Myocyte (in vitro differentiated cells): ENCODE measurements at places on chromosomes 7 and 10. TPM values are rescaled to one million over a fixed set of nuclear protein-coding genes. Genes with fewer than 3 reads are reported as not detected.
A peak's percentile ranks its signal among the peaks of the same experiment; 100 is the strongest.

DNA sequence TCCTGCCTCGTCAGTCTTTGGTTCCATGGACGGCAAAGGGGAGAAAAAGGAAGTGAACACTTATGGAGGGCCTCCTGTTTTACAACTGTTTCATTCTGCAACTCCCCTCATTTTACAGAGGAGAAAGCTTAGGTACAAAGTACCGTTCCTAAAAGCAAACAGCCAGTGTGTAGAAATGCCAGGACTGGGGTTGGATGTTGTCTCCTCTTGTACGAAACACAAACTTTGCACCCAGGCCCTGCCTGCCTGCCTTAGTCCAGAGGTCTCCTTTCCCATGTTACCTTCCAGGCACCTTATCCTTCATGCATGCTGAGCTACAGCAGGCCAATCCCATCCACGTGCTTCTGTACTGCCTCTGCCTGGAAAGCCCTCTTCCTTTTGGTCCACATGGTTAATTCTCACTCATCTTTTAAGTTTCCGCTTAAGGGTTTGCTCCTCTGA is 86.0 kb downstream of the ICA1 start:
- DNase-seq = no peak

- DNase-seq = no peak
These were observed 700.8 kb upstream of the KCND2 start for GRCh38 chr7:119572132-119572531.

GRCh38 chr7:103805346-103805745 is 184.1 kb downstream of the RELN start:
- no peak for DNase-seq

- DNase-seq = no peak
These were observed 14.5 kb downstream of the NUDT5 start for GRCh38 chr10:12181065-12181775.

GRCh38 chr7:70319057-70319456 is 720.8 kb downstream of the AUTS2 start:
- DNase-seq = no peak

GRCh38 chr10:60808036-60808435 is 29.8 kb downstream of the CDK1 start:
- DNase-seq = no peak

GRCh38 chr7:156892081-156892800 is 742 bp downstream of the LMBR1 start:
- peak; percentile 34 for DNase-seq

GRCh38 chr10:21173802-21174714 is 276.9 kb upstream of the NEBL start:
- DNase-seq = peak; percentile 11

DNA sequence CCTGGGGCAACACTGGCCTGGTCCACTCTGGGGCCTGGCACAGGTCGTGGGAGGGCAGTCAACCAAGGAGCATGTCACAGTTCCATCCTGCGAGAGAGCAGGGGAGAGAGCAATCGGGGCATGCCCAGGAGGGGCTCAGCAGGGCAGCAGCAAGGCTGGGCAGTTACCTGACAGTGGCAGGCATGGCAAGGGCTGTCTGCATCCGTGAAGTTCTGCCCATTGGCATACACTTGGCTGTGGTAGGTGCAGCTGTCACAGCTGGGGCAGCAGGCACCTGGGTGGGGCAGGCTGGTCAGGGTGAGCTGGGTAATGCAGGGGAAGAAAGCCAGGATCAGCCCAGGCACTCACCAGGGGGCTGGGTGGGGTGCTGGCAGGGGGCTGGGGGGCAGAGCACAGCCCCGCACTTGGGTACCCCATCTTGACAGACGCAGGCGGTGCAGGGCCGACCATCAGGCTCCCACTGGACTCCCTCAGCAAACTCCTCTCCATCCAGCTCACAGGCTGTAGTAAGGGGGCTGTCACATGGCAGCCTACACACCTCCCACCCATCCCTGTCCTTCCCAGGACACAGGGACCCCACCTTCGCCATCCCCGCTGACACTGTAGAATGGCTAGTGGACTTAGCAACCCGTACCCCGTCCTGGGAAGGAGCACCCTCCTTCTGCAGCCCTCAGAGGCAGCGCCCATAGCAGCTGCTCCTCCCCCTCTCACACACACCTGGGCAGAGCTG is 17.8 kb downstream of the KCP start:
- no peak for DNase-seq

- no peak for DNase-seq
These were observed 50.1 kb upstream of the DPYSL4 start for GRCh38 chr10:132136689-132137088.

DNA sequence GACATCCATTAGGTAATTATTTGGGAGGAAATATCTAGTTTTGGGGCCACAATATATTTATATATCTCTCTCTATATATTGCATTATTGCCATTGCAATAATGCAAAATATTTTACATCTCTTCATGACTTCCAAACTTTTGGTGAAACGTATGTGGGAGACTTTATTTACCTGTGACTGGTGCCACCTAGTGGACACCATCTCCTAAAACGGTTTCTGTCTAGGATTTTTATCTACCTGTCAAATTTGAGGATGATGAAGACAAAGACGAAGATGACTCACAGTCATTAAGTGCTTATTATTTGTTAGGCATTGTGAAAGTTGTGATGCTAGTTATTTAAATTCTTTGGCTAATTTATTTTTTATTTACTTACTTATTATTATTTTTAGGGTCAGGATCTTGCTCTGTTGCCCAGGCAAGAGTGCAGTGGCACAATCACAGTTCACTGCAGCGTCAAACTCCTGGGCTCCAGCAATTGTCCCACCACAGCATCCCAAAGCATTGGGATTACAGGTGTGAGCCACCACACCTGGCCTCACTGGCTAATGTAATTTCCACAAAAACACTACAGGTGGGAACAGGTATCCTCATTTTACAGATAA is 18.7 kb upstream of the CBLL1 start:
- peak; percentile 71 for DNase-seq

DNA sequence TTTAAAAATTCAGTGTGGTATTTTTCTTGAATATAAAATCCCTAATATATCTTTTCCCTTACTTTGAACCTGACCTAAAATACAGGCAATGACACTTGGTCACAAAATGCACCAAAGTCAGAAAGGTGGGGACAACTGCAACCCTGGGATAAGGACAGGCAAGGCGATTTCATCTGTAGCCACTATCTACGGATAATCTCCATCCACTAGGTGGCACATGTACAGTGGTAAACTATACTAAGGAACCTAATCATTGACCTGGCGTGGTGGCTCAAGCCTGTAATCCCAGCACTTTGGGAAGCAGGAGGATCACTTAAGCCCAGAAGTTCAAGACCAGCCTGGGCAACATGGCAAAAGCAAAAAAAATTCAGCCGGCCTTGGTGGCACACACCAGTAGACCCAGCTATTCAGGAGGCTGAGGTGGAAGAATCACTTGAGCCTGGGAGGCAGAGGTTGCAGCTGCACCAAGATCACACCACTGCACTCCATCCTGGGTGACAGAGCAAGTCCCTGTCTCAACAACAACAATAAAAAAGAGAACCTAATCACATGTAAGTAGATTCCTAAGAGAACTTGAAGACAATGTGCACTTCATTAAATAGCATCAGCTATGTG is 98.9 kb downstream of the KMT2C start:
- peak; percentile 61 for DNase-seq

GRCh38 chr10:86922553-86922961 is 34.9 kb downstream of the MMRN2 start:
- no peak for DNase-seq

DNA sequence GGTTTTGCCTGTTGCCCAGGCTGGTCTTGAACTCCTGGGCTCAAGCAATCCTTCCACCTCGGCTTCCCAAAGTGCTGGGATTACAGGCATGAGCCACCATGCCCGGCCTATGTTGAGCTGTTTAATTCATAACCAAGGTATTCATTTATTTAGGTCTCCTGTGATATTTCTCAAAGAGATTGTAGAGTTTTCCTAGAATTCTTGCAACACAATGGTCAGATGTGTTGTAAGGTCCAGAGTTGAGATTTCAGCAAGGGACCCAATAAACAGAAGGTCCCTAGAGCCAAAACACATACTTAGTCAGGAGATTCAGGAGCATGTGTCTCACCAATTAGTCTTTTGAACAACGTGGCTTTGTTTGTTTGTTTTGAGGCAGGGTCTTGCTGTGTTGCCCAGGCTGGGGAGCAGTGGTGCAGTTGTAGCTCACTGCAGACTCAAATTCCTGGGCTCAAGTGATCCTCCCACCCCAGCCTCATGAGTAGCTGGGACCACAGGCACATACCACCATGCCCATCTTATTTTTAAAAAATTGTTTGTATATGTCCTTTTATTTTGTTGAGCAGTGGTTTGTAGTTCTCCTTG is 321.3 kb upstream of the GALNT17 start:
- no peak for DNase-seq

The PKD2L1 gene
- 0.13 TPM in 1 of 2 replicates, not detected in the other for total RNA-seq

The FAM241B gene
- total RNA-seq = not detected in 2 replicates

The TMEM254 gene
- total RNA-seq = 7.4 and 11.2 TPM in 2 replicates
